ENCODE measurements at places on chromosomes 13 and 19.

- DNase-seq = no peak
Observed at GRCh38 chr19:16581971-16582343, 9.7 kb upstream of the SLC35E1 start.

DNA sequence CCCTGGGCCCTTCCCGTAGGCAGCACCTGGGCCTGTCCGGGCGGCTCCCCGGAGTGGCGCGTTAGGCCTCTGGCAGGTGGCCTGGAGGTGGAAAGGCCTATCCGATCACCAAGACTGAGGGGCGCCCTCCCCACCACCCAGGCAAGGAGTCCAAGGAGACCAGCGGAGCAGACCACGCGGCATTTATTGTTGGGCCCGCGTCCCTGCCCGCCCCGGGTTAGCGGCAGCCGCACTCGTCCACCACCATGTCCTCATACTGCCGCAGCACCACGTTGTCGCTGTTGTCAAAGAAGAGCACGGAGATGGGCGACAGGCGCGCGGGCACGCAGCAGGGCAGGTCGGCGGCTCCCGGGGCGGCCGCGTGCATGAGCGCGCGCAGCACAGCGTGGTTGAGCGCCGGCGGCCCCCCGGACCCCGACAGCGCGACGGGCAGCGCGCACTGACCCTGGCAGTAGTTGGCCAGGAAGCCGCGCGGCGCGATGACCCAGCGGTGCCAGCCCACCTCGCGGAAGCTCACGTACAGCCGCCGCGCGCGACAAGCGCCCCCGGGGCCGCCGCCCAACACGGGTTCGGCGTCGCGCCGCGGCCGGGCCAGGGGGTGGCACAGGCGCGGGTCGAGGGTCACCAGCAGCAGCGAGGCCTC lies 27.5 kb downstream of the CERS1 start:
- no peak for DNase-seq

DNA sequence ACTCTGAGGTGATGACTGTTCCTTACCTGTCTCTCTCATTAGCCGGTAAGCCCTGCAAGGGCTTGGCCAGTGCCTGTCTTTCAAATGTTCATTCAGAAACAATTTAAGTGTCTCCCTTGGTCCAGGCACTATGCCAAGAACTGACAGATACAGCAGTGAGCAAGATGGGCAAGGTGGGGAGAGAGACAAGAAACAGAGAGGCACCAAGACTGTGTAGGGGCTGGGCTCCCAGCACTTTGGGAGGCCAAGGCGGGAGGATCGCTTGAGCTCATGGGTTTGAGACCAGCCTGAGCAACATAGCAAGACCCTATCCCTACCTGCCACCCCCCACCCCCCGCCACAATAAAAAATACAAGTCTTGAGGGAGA lies 1.3 kb upstream of the CCNE1 start:
- no peak for DNase-seq

- peak; percentile 81 for DNase-seq
Observed at GRCh38 chr19:48469289-48469881, at the start of gene CYTH2. Gene CYTH2 (plus strand): TSS chr19:48469369. CDS start chr19:48469508, 139 bp downstream.

DNA sequence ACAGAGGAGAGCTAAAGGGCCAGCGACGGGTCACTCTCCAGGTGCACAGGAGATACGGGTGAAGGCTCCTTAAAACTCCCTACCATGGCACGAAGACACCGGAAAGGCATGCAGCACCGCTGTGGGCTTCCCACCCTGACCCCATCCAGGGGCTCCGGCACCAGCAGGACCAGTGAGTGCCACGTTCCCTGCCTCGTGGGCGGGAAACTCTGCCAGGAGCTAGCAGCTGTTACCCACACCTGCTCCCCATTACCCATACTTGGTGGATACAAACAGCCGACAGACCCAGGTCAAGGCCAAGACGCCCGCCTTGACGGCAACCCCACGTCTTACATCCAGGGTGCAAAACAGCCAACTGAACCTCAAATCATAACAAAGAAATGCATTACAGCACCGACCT lies 56.7 kb downstream of the GNG7 start:
- DNase-seq = no peak
